ENCODE measurements at places on chromosomes 5 and 9.

DNA sequence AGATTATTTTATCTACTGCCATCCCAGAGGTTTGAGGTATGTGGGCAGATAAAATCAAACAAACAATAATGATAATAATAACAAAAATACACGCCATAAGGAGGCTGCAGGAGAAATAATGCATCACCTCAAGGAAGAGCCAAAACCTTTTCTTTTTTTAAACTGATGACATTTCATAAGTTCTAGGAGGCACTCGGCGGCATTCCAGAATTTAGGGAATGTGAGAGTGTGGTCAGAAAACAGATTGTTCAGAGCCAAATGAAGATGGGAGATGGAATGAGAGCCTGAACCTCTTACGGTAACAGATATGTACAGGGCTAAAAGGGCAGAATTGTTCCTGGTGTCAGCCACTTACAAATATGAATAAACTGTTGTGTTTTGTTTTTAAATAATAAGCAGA, 615.0 kb upstream of the CHD1 start:
- DNase-seq, result no peak

DNA sequence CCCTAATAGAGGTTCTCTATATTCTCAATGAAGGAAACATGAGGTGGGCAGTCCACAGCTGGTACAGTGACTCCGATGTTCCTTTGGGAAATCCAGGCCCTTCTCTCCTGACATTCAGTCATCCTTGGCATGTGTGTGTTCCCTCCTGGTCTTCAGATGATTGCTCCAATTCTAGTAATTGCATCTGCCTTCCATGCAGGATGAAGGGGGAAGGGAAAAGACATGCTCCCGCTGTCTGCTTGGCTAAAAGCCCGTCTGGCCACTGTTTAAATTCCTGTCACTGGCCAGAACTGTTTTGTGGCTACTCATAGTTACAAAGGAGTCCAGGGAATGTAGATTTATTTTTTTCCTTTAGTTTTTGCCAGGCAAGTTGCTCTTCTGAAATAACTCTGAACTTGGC, 65.0 kb downstream of the MAST4 start:
- peak; percentile 44 for DNase-seq

DNA sequence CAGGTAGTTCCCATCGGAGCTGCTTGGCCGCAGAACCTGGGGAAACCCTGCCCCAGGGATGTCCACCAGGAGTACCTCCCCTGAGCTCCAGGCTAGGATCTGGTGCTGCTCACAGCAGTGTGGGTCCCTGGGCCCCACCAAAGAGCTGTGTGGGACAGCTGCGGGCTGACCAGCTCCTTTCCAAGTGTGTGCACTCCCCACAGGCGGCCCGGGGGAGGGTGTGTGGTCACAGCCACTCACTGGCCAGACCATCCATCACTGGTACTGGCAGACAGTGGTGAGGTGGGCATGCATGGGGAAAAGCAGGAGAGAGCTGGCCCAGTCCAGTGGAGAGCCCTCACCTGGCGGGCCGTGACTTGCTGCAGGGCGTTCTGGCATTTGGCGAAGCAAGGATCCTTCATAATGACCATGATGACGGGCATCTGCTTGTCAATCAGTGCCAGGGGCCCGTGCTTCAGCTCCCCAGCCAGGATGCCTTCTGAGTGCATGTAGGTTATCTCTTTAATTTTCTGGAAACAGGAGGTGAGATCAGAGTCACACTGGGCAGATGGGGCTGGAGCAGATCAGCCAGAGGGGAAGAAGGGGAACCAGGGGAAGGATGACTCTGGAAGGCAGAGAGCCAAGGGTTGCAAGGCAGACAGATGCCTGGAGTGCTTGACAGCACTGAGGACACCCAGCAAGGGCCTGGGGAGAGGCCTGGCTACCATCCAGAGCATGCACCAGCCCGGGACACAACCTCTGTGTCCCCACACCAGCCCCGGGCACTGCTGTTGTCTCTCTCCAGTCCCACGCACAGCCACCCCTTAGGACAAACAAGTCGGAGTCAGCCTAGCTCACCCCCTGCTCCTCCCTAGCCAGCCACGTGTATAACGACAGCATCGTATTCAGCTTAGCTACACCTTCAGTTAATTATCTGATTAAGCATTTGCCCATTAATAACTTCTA, 12.8 kb upstream of the MAPK9 start:
- no peak for DNase-seq

DNA sequence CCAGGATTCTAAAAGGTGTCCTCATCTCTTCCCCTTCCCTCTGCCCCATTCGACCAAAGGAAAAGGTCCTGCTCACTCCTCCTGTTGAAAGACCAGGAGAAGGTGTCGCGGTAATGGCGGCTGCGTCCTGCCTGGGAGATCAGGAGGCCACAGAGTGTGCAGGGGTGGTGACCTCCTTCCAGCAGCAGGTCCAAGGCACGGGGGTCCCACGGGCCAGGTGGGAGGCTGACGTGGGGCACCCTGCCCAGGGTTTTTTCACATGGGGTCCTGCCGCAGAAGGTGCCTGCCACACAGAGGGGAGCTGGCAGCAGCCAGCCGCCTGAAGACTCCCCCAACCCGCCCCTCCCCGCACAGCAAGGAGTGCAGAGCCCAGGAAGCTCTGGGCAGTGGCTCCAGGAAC, 22.2 kb upstream of the ADAMTS2 start:
- no peak for DNase-seq

DNA sequence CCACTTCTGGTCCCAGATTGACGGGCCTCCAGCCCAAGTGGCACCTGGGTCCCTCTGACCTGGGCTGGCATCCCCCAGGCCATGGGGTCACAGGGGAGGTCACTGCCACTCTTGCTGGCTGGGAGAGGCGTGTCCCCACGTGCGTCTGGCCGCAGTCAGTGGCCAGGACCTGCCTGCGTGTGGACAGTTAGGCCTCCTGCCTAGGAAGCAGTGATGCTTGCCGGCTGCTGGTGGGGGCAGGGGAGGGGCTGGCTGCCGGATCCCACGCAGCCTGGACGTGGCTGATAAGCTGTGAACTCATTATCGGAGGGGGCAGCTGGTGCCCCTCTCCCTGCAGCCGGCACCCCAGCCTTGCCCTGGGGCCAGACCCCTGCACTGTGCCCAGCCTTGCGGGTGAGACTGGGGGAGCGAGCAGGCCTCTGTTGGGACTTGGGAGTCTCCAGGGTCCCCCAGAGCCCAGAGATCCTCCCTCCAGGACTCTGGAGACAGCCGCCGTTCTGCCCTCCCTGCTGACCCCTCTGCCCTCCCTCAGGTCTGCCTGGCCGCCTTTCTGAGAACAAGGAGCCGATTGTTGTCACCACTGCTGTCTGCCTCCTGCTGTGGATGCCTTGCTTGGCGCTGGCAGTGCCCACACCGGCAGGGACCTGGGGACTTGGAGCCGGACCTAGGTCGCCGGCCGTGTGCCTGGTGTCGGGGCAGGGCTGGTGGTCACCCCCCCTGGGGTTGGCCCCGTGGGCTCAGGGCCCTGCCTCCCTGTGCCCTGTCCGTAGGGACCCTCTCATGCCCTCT, 12.3 kb downstream of the RXRA start:
- DNase-seq, result no peak

Data from left ventricle myocardium inferior (tissue), 1 donor.